Nephron progenitor cell (in vitro differentiated cells): ENCODE measurements at places on chromosomes 13 and 19.

DNA sequence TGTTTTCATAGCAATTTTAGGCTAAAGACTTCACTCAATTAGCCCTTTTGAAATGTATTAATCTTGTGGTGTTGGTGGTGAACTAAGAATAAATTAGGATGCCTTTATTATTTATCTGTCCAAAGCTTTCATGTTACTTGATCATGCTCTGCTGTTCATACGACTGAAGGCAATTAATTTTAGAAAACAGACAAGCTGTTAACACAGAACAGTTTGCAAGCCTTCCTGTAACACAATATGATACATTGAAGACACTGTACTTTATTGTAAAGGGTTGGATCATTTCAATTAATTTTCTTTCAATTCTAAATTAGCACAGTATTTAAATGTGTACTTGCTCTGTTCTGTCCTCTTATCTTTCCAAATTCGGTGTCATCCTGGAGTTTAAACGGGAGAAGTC, 794.3 kb upstream of the MIR17HG start:
- no peak for DNase-seq

GRCh38 chr19:4758082-4758481, 33.5 kb upstream of the FEM1A start:
- no peak for DNase-seq

GRCh38 chr13:112456138-112457056, 80.2 kb downstream of the SPACA7 start:
- no peak for DNase-seq

GRCh38 chr19:52248241-52248640, 21.1 kb upstream of the ZNF766 start:
- DNase-seq: peak; percentile 6

GRCh38 chr13:43232873-43233265, 209.5 kb downstream of the DNAJC15 start:
- no peak for DNase-seq

GRCh38 chr19:34989298-34989697, 10.8 kb upstream of the GRAMD1A start:
- no peak for DNase-seq

DNA sequence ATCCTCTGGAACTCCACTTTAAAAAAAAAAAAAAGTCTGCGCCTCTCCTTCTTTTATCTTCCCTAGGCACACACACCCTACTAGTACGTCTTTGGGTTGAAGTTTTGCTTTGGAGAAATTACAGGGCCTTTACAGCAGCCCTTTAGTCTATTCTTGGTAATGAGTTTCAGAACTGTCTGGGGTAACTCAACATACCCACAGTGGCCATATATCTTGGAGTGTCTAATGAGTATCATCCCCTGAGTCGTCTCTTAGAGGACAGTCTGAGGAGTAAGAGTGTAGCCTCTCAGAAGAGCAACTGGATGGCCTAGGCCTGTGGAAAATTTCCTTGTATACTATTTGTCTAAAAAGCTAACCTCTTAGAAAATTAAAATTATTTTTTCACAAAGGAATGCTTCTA, 6.1 kb upstream of the ZNF681 start:
- no peak for DNase-seq

- no peak for DNase-seq
Observed at GRCh38 chr13:46526740-46527139, 26.2 kb upstream of the LRCH1 start.

DNA sequence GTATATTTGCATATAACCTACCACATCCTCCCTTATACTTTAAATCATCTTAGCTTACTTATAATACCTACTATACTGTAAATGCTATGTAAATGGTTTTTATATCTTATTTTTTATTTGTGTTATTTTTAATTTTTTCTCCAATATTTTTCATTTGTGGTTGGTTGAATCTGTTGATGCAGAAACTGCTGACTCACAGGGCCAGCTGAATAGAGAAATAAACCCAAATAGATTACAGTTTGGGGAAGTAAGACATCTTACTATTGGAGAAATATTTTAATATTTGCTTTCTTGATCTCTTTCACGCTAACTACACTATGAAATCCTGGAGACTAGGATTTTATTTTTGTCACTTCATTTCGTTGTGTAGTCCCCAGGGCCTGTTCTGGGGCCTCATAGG, 7.1 kb downstream of the SMAD9 start:
- DNase-seq: no peak

DNA sequence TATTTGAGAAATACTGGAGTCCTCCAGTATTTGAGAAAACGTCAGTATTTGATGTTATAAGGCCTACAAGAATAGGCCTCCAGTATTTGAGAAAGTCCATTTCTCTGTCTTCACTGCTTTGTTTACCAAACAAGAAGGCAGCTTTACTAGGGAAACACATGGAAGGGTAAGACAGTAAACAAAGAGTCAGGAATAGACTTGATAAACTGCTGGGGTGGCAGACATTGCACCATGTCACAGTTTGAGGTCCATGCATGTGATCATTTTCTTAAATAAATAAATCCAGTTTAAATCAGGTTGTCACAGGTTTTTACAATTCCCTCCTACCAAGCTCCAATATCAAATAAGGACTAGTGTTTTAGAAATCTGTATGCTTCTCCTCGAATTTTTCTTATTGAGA, 1431.0 kb upstream of the SPRY2 start:
- DNase-seq: no peak

DNA sequence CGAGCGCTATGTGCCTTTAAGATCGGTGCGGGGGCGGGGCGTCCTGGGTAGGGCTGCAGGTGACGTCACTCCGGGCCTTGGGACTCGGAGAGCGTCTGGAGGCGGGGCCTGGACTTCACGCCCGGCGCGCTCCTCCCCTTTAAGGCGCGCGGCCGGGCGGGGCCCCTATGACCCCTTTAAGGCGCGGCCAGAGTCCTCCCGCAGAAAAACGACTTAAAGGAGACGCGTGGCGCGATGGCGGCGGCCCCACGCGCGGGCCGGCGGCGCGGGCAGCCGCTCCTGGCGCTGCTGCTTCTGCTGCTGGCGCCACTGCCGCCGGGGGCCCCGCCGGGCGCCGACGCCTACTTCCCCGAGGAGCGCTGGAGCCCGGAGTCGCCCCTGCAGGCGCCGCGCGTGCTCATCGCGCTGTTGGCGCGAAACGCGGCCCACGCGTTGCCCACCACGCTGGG, at the start of gene COLGALT1:
Gene COLGALT1 (plus strand): TSS at position 170 of the 449 bp plus-strand sequence. CDS start 65 bp downstream, at position 235.
- DNase-seq: peak; percentile 100

DNA sequence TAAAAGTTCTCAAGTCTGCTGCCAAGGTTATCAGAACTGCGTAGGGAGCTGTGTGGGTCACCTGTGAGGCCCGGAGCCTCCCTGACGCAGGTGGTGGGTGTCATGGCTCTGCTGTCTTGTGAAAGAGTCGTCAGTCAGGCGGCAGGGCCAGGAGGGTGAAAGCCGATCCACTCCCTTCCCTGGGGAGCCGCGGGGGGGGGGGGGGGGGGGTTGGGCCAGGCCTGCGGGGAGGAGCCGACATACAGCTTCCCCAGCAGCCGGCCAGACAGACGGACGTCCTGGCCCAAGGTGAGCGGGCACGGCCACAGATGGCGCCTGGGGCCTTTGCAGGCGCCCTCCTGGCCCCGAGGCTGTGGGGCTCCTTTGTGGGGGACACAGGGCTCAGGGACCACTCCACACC, 12.4 kb downstream of the SBNO2 start:
- no peak for DNase-seq

- DNase-seq: no peak
Observed at GRCh38 chr13:69556540-69557196, 551.0 kb upstream of the ATXN8OS start.

DNA sequence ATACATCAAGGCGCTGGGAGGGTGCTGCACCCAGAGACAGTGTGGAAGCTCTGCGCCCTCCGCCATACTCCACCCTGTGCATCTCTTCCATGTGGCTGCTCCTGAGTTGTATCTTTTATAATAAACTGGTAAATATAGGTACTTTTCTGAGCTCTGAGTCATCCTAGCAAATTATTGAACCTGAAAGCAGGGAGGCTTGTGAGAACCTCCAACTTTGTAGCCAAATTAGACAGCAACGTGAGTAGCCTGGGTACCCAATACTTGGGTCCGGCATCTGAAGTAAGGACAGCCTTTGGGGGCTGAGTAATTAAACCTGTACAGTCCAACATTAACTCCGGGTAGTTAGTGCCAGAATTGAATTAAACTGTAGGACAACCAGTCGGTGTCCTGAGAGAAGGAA, 57.4 kb downstream of the RUBCNL start:
- no peak for DNase-seq

GRCh38 chr13:95019886-95020285, 281.4 kb downstream of the ABCC4 start:
- no peak for DNase-seq

DNA sequence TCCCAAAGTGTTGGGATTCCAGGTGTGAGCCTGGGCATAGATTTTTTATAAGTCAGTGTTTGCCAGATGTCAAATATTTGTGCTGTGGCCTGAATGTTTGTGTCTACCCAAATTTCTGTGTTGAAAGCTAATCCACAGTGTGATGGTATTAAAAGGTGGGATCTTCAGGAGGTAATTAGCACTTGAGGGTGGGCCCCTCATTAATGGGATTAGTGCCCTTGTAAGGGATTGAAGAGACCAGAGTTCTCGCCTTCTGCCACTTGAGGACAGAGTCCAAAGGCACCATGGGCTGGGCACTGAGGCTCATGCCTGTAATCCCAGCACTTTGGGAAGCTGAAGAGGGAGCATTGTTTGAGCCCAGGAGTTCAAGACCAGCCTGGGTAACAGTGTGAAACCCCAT, 9.7 kb upstream of the FBXO17 start:
- no peak for DNase-seq

DNA sequence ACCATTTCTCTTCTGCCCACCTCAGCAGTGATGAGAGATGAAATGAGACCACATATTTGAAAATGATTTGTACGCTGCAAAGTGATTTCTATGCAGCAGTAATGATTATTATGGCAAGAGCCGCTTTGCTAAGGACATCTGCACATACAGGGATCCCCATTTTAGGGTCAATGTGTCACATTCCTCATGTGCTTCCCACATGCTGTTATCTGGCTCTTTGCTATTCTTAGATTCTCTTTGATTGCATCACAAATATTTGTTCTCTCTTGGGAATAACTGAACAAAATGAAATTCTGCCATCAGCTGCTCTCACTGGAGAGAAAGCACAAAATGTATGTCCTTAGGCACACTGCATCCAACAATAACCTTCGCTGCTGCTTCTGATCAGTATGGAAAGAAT, 209.5 kb upstream of the IPO5 start:
- DNase-seq: no peak

DNA sequence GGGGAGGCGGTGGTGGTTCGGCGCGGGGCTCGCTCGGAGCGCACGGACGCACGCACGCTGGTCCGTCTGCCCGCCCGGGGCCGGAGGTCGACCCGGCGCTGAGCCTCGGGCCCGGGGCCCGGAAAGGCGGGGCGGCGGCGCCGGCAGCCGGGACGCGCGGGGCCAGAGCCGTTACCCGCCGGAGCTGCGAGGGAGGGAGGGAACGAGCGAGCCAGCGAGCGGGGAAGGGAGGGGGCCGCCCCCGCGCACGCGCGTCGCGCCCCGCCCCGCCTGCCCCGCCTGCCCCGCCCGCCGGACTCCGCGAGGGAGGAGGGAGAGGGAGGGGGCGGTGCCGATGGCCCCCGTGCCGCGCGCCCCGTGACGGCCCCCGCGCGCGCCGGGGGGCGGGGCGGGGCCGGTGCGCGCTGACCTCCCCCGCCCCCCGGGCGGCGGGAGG, 15.0 kb downstream of the CIC start:
- DNase-seq: peak; percentile 80

- no peak for DNase-seq
Observed at GRCh38 chr19:623974-624373, 9.4 kb downstream of the POLRMT start.

DNA sequence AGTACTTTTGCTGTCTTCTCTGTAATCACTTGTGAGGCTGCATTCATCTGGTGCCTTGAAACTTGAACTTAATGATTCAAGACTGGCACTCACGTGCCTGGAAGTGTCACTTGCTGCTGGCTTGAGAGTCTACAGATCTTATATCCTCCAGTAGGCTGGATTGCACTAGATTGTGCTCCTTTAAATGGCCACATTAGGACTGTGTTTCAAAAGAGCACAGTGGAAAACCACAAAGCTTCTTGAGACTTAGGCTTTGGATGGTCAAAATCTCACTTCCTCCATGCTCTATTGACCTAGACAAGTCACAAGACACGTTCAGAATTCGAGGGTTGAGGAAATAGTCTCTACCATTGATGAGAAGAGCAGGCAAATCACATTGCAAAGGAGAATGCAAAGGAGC, 1278.8 kb upstream of the MIR17HG start:
- DNase-seq: no peak

GRCh38 chr19:1494115-1494815, 3.3 kb downstream of the REEP6 start:
- DNase-seq: no peak

DNA sequence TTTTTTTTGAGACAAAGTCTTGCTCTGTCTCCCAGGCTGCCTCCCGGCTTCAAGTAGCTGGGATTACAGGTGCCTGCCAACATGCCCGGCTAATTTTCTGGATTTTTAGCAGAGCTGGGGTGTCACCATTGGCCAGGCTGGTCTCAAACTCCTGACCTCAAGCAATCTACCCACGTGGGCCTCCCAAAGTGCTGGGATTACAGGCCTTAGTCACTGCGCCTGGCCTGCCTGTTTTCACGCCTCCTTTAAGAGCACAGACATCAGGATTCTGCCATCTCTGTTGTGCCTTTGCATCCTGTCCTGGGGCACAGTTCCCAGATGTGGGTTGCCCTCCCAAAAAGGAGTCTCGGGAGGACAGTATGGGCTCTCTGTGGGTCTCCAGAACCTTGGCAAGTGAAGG, 2.5 kb upstream of the PRAM1 start:
- DNase-seq: no peak

- DNase-seq: peak; percentile 75
Observed at GRCh38 chr19:55640577-55641425, at the start of gene ZNF580. Gene ZNF580 (plus strand): TSS chr19:55641002. CDS start chr19:55642509, 1,507 bp downstream.

GRCh38 chr13:77533875-77534788, 1.4 kb upstream of the SCEL start:
- DNase-seq: no peak

DNA sequence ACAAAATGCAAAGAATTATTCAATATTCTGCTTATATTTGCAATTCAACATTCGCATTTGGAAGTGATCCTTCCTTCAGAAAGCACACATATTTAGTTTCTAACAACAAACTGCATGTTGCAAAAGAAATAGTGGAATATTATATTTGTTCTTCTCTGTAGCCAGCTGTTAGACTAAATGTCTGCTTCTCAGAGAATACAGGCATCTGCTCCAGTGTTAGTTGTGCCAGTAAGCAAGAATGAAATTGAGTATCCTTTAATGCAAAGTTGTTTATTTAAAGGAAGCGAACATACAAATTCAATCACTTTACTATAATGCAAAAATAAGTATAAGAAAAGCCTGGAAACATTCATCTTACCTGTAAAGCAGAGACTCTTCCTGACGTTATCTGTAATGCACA, 663 bp downstream of the SLITRK6 start:
- no peak for DNase-seq

- no peak for DNase-seq
Observed at GRCh38 chr13:105678072-105678471, 857.4 kb downstream of the EFNB2 start.

GRCh38 chr13:113579686-113580085, 4.9 kb upstream of the TFDP1 start:
- no peak for DNase-seq

GRCh38 chr19:2702170-2703076, at the start of gene GNG7:
Gene GNG7 (minus strand): TSS chr19:2702694. CDS start chr19:2520688, 182,006 bp downstream.
- DNase-seq: peak; percentile 99
